CD4-positive, CD25-positive, alpha-beta regulatory T cell (primary cell): ENCODE measurements at places on chromosomes 5 and 9. TPM values are rescaled to one million over a fixed set of nuclear protein-coding genes. Genes with fewer than 3 reads are reported as not detected.

Gene EQTN
- total RNA-seq, result not detected

Gene RMND5B
- total RNA-seq, result 22.0 TPM

Gene GFRA3
- total RNA-seq, result not detected

- H3K36me3 ChIP-seq, result no peaks in the 10 kb centered on the region
- no peaks in the 10 kb centered on the region for H3K4me1 ChIP-seq
- no peak for DNase-seq
- no peak overlapping the region for H3K27ac ChIP-seq
These were observed 19.1 kb upstream of the EDIL3 start for GRCh38 chr5:84403773-84404172.

DNA sequence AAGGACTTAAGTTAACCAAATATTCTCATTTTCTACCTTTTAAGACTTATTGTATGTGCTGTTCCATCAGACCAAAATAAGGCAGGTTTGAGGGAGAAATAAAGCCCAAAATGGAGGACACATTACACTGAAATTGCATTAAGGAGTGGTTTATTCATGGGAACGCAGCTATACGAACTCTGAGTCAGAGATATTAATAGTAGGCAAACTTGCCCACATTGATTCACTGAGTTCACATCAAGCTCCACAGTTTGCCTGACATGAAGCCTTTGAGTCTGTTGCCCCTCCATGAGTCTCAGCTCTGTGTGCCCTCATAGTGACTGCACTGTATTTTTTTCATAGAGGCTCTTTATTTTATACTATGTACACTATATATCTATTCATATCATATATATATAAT, 135.0 kb upstream of the SNX2 start:
- no peak for DNase-seq
- H3K4me3 ChIP-seq, result no peak overlapping the region
- H3K27ac ChIP-seq, result no peak overlapping the region
- no peaks in the 10 kb centered on the region for H3K4me1 ChIP-seq
- H3K36me3 ChIP-seq, result no peaks in the 10 kb centered on the region

DNA sequence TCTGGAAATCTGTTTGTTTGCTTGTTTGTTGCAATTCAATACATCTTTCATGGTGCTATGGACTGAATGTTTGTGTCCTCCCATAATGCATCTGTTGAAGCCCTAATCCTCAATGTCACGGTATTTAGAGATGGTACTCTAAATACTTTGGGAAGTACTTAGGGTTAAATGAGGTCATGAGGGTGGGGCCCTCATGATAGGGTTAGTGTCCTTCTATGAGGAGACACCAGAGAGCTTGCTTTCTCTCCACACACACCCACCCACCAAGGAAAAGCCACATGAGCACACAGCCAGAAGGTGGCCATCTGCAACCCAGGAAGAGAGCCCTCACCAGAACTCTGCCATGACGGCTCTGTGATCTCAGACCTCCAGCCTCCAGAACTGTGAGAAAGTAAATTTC, 32.7 kb downstream of the DMGDH start:
- H3K27me3 ChIP-seq, result no peaks in the 10 kb centered on the region
- no peak overlapping the region for H3K27ac ChIP-seq
- no peaks in the 10 kb centered on the region for H3K36me3 ChIP-seq
- H3K4me1 ChIP-seq, result no peaks in the 10 kb centered on the region
- DNase-seq, result no peak

GRCh38 chr5:72015103-72015548, 92.1 kb upstream of the MAP1B start:
- peak overlapping the region; percentile 4 for H3K4me3 ChIP-seq
- no peak overlapping the region for H3K27ac ChIP-seq
- no peaks in the 10 kb centered on the region for H3K27me3 ChIP-seq
- H3K36me3 ChIP-seq, result no peaks in the 10 kb centered on the region
- H3K4me1 ChIP-seq, result no peaks in the 10 kb centered on the region

DNA sequence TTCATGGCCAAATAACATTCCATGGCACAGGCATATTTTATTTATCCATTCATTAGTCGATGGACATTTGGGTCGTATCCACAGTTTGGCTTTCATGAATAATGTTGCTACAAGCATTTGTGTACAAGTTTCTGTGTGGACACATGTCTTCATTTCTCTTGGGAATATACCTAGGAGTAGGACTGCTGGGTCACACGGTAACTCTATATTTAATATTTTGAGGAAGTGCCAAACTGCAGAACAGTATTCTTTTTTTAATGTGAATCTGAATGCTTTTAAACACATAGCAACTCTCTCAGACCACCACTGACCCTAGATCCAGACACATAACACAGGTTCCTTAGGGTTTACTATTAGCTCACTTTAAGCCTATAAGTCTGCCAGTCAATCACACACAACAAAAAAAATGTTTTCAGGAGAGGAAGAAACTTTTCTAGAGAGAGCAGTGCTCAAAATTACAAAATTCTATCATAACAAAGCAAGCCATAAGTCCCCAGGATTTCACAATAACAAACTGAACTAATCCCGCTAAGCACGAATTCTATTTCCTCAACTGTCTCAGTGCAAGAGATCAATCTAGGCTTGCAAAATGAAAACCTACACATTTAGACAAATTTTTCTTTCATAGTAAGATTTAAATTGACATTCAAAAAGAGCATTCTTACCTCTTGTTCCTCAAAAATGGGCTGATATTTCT, 41.8 kb upstream of the GABBR2 start:
- no peaks in the 10 kb centered on the region for H3K4me1 ChIP-seq
- no peak overlapping the region for H3K4me3 ChIP-seq
- H3K27ac ChIP-seq, result no peak overlapping the region
- H3K36me3 ChIP-seq, result peaks cover 11% of the 10 kb centered on the region

DNA sequence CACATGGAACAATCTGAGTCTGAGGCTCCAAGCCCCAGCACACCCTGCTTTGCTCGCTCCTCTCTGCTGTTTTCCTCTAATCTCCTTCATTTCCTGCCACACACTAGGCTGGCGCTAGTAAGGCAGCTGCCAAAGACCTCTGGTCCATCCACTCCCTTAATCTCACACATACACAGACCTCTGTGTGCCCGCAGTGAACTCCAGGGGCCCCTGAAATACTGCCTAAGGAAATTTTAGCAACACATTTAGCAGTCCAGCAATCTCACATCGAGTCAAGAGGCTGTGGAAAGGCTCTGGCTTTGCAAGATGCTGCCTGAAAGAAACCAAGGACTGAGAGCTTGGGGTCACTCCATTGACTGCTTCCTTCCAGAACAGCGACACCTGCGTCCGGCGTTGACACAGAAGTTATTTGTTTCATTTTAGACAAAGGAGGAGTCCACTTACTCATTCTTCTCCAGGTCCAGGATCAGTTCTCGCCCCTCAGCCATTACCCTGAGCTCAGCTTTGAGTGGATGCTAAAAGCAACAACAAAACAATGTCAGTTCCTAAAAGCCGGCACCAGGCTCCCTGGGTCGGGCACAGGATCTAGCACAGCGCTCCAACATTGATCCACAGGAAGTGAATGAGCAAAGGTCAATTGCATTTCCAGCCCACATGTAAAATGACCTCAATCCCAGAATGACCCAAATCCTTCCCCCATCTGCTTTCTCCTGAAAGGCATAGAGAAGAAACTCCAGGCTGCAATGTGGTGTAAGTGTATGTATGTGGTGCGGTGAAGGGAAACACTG, 11.5 kb downstream of the ADAM19 start:
- no peak for DNase-seq
- H3K27me3 ChIP-seq, result no peaks in the 10 kb centered on the region
- H3K36me3 ChIP-seq, result peaks cover 63% of the 10 kb centered on the region
- H3K4me3 ChIP-seq, result no peak overlapping the region
